ENCODE measurements at places on chromosomes 12 and 14.

- peak; percentile 47 for DNase-seq
Measured at GRCh38 chr14:101819251-101819990, 57.9 kb downstream of the PPP2R5C start.

DNA sequence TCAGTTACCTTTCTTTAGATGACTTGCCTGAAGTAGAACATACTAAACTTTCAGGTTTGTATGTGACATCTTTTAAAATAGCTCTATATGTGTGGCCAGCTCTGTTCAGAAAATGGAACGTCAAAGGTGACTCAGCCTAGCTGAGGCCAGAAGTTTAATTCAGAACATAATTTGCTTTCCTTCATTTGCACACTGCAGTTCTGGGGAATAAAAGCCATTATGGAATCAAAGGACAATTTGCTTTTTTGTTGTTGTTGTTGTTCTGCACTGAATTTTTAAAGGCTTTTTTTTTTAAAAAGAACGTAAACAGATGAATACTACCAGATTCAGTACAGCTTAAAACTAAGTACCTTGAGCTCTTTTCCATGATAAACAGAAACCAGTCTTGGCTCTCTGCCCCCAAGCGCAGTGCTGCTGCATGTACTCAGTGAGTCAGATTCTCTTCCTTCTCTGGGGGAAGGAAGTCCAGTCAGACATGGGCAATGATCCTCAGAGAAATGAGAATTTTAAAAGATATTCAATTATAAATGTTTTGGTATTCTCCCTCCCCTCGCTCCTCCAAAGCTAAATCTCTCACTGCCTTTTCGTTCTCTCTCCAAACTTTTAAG, 644.2 kb downstream of the NOVA1 start:
- no peak for DNase-seq

DNA sequence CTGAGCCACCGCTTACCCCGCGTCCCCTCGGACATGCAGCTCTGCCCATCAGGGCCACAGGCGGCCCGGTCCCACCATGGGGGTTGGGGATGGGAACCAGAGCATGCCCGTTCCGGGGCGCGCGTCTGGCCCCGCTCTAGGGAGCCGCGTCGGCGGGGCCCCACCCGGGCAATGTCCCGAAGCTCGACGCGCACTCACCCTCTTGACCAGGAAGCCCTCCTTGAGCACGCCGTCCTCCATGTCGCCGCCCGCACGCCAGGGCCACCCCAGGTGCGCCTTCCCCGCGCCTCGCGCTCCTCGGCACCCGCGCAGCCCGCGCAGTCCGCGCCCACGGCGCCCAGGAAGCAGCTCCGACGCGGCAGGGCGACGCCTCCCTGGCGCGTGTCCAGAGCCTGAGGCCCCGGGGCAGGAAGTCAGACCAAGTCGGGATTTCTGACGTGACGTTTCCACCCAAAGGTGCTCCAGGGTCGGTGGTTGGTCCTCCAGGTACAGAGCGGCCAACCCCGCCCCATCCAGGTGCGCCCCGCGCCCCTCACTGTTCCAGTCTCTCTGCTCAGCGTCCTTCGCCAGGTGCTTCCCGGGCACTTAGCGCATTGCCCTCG, at the start of gene PLEK2:
PLEK2 (minus strand) TSS at position 346 of the 602 bp plus-strand sequence; CDS start at position 240, 106 bp downstream.
- DNase-seq, result no peak

GRCh38 chr12:98737322-98737712, 92.2 kb downstream of the APAF1 start:
- no peak for DNase-seq

DNA sequence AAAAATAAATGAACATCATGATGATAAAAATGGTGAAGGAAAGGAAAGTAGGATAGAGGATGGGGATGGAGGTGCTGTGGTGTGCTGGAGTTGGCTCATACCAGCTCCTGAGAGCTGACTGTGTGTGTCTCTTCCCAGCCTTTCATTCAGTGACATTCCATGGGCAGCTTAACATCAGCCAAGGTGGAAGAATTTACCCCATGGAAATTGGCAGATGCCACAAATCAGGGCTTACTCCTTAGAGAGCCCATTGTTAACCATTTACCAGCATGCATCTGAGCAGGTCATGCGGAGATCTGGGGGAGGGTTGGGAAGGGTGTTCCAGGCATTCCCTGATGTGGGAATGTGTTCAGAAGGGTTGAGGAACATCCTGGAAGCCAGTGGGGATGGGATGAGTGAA, 164.7 kb upstream of the MYL2 start:
- DNase-seq, result no peak

DNA sequence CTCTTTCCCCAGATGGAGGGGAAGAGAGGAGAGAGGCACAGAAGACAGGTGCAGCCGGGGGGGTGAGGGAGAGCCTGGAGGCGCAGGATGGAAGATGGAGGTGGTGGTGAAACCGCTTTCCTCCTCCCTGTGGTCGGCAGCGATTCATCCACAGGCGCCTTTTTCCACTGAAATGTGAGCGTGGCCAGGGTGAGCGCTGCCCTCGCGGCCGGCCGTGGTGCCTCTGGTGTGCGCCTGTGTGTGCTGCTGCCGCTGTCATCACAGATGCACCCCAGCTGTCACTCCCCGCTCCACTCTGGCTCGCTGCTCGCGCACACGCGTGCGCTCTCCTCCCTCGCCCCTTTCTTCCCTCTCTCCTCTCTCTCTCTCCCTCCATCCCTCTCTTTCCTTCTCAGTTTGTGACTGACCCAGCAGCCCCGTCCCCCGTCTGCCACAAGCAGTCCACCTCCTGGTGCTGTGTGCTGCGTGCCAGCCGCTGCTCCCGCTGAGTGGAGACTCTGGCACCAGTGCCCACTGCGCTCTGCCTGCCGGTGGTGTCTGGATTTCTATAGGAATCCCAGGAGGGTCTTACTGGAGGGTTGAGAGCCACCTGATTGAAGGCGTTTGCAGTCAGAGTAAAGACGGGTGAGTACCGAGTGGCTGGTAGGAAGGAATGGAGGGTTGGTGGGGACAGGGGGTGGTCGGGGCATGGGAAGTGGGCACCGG, at the start of gene LRTM2:
LRTM2 (plus strand) TSS at position 375 of the 705 bp plus-strand sequence. CDS start 7,584 bp downstream, outside the sequence.
- DNase-seq, result no peak

DNA sequence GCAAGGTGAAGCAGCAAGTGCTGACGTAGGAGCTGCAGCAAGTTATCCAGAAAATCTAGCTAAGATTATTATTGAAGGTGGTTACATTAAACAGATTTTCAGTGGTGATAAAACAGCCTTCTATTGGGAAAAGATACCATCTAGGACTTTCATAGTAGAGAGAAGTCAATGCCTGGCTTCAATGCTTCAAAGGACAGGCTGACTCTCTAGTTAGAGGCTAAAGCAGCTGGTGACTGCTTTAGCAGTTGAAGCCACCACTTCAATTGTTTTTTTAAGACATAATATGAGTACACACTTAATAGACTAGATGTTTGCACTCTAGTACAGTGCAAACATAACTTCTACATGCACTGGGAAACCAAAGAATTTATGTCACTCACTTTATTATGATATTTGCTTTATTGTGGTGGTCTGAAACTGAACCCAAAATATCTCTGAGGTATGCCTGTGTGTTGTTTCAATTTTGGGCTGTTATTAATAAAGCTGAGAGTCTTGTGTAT, 1026.9 kb upstream of the FOXG1 start:
- DNase-seq, result no peak

- DNase-seq, result no peak
Measured at GRCh38 chr12:11812241-11812585, 162.7 kb downstream of the ETV6 start.

- DNase-seq, result no peak
Measured at GRCh38 chr12:90836689-90837088, 118.3 kb downstream of the CCER1 start.

GRCh38 chr12:53128780-53129569, 25.7 kb downstream of the SOAT2 start:
- DNase-seq, result no peak

DNA sequence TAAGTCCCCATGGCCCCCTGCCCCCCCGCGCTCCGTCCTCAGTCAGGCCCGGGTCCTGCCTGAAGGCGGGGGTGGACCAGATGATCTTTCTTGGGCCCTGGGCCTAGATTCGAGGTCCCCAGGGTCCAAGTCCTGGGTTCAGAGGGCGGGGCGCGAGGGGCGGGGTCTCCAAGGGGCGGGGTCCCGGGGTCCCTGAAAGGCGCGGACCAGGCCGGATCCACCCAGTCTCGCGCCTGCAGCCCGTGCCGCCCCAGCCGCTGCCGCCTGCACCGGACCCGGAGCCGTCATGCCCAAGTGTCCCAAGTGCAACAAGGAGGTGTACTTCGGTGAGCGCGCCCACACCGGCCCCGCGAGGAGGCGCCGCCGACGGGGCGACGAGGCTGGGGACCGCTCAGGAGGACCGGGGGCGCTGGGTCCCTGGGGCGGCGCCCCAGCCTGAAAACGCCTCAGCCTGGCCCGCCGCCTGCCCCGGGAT, 325 bp downstream of the CRIP1 start:
- no peak for DNase-seq

All from activated CD4-positive, CD25-positive, alpha-beta regulatory T cell treated with anti-CD3 and anti-CD28 coated beads, Interleukin-2, amount 50 U/mL, for 16 hours (primary cell).